ENCODE measurements at places on chromosomes 16 and 17.
A peak's percentile ranks its signal among the peaks of the same experiment; 100 is the strongest.

DNA sequence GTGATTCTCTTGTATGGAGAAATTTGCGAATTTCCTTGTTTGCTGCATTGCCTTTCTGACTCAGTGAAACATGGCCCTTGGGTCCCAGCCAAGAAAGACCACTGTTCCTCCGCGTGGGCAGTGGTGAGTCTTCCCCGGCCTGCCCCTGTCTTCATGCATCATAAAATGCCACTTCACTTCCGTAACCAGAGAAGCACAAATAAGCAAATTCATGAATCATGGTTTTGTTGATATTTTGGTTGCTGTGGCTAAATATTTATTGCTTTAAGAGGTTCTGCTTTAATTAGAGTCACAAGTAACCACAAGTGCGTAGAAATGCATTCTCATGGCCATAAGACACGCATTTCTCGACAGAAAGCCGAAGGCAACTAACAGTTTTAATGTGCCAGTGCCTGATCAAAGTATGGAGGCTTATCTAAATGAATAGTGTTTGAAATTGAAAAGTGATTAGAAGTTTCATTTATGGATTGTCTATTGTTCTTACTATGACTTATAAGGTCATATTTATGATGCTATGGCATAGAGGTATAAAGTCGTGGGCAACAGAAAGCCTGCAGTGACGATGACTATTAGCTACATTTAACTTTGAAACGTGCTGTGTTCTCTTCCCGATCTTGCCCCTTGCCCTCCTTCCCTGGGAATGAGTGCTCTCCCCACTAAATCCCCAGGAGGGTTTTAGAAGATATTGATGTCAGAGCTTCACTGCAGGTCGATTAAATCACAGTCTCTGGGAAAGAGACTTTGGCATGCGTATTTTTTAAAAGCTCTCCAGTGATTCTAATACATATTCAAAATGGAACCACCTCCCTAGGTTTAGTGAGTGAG is 76.0 kb downstream of the WIPI1 start:
- DNase-seq, result no peak

GRCh38 chr16:29784901-29785500 is 5.5 kb upstream of the KIF22 start:
- peak; percentile 76 for DNase-seq

GRCh38 chr17:65664266-65664665 is 102.8 kb upstream of the AXIN2 start:
- DNase-seq, result no peak

GRCh38 chr16:77111056-77111565 is 79.9 kb upstream of the MON1B start:
- DNase-seq, result no peak

GRCh38 chr16:7442050-7442449 is 109.4 kb downstream of the RBFOX1 start:
- no peak for DNase-seq

DNA sequence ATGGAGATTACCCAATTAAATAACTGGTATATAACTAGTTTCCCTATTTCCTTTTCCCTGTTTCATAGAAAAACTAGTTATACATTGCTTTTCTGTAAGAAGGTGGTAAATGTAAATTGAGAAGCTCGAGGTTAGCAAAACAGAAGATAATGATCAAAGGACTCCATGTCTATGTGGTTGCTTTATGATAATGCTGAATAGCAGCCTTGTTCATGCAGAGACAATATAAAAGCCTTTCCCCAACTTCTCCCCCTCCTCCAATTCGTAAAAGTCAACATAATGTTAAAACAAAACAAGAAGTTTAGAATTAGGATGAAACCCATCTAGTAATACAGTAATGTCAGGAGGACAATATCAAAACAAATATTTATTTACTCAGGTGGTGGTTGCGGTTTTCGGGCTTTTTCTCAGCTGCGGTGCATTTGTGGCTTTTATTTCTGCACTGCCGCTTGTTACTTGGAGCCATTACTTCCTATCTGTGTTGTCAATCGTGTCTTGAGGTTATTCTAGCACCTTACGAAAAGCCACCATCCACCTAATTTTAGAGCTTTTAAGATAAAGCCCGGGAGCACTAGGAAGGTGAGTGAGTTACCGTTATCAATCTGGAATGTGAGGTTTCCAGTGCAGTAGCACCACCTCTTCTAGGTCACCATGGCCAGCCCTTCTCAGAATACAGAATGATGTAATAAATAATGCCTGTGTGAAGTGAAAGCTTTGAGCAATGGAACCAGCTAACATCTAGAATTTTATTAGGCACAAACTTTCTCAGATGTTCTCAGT is 297.5 kb downstream of the CDH13 start:
- no peak for DNase-seq

GRCh38 chr16:1564325-1564724 is 30.9 kb downstream of the TMEM204 start:
- peak; percentile 29 for DNase-seq

DNA sequence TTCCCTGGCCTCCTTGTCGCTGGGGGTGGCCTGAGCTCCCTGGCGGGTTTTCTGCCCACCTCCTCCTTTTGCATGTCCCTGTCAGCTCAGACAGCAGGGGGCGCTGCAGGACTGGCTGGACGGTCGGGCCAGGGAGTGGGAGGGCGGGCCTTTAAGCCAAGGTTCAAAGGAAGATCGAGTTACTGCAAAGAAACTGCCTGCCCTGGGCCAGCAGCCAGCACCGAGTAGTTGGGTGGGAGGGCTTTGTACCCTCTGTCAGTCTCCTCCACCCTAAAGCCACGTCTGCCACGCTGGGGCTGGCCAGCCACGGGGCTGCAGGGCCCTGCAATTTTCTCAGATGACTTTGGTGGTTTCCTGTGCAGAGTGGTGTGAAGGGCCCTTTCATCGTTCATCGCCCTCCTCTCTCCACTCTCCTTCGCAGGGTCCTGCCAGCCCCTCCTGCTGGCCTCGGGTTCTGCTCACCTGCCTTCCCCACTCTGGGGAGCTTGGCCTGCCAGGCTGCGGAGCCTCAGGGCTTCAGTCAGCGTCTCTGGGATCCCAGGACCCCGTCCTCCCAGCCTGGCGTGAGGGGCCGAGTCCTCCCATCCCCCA is 12.3 kb downstream of the GPR142 start:
- DNase-seq, result peak; percentile 100

DNA sequence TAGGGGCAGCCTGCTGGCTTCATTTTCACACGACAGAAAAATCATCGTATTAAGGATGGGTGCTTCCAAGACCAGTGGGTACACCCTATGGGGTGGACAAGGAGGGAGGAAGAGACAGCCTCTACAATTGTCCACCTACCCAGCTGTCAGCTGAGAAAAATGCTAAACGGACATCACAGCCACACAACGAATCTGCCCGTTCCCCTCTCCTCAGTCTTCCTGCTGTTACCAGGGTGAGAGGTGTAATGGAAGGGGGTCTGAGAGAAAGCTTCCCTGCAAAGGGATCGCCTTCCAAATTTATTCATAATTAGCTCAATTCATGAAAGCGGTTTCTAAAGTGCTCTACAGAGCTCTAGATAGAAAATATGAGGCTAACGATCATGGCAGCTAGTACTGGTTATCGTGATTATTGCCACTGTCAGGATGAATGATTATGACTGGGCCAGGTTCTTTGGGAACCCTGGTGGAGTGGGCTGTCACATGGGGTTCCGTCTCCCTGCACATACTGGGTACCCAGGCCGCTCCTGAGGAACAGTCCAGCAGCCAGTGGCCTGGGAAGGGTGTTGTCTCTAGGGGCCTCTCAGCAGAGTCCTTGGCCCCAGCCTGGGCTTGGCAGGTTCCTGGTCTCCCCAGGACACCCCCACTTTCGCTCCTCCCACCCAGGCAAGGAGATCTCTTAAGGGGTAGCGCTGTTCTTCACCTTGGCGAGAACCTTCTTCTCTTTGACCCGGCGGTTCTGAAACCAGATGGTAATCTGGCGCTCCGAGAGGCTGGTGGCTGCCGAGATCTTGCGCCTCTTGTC is 2.2 kb downstream of the HOXB13 start:
- DNase-seq, result no peak

GRCh38 chr17:59804901-59805465 is 87.8 kb downstream of the TUBD1 start:
- DNase-seq, result no peak

DNA sequence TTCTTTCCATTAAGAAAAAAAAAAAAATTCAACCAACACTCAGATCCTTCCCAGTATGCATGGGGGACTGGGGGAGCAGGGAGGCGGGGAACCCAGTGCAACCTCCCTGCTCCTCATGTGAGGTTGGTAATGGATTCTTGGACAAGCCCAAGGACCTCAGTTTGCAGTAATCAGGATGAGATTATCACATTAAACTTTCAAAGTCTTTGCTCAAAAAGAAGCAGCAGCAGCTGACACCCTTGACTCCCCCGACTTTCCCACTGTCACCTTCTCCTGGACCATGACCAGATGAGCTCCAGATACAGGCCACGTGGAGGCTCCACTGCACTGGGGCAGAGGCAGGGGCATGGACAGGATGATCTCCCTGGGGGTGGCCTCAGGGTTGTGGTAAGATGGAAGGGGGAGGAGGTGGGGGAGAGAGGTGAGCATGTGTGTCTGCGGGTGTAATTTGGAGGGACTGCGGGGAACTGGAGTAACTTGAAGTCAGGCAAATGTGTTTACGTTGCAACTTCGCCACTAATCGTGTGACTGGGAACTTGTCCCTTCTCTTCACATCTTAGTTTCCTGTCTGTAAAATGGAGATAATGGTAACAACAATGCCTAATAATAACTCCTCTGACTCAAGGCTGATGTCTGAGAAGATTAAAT is 19.8 kb downstream of the ZNF385C start:
- no peak for DNase-seq

DNA sequence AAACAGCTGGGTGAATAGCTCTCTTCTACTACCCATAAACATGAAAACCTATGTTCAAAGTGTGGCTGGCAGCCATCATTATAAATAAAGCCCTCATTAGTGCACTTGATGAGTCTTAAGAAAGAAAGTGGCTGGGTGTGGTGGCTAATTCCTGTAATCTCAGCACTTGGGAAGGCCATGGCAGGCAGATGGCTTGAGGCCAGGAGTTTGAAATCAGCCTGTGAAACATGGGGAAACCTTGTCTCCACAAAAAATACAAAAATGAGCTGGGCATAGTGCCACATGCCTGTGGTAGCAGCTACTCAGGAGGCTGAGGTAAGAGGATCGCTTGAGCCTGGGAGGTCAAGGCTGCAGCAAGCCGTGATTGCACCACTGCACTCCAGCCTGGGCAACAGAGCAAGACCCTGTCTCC is 28.3 kb upstream of the APPBP2 start:
- DNase-seq, result no peak

DNA sequence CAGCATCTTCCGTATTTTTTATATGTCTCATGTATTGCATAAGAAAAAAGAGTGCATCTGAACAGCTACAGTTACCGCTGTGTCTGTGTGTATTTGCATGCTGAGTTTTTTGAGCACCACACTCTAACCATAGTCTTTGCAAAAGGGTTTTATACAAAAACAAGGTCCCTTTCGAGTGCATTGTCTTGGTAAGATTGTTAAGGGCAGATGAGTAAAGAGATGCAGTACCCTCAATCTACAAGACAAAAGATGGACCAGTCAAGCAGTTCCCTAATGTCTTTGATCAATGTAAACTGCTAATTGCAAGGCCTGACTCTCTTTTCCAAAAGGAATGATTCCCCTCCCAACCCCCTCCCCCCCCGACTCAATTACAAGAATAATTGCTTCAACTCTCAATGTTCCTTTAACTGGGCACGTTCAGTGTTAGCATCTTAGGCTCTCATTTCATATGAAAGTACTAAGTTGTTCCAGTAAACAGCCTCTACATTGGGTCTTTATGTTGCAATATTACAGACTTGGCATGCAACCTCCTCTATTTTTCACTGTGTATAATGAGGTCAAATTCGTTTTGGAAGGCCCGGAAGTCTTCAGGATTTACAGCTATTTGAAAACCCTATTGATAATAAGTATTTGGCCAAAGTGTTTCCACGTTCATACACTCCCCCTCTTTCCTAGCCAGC is 471.4 kb upstream of the RBFOX1 start:
- no peak for DNase-seq

DNA sequence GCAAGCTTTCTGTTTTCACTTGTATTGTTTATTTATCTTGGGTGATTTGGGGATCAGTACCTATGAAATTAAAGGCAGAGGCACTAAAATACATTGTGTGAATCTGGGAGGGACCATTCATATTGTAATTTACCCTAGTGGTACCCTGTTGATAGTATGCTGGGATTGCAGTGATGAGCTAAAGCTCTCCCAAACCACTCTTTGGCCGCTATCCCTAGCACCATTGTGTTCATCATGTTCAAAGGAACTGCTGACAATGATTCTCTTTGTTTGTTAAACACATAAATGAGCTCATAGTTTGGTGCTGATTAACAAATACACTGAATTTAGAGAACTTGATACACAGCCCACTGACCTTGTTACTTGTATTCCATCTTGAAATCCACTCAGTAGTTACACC is 1469.8 kb downstream of the CDH11 start:
- no peak for DNase-seq

- DNase-seq, result no peak
Measured at GRCh38 chr16:78240459-78241222, 141.2 kb downstream of the WWOX start.

GRCh38 chr17:82614095-82614631 is 34.1 kb downstream of the WDR45B start:
- DNase-seq, result no peak

DNA sequence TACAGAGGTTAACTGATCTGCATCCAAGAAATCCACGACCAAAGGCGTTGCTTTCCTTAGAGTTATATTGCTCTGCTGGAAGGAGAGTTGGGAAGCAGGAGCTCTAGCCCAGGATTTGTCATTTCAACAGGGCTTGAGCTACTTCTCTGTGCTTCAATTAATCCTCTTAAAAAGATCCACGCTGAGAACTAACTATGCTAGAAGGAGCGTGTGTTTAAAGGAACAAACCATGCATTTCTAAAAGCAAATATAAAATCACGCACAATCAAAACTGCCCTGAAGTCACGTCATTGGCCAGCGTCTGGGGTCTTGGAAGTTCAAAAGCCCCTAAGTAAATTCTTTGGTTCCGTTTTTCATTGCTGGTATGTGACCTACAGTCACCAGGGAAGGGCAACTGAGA is 1.1 kb downstream of the ARL6IP1 start:
- no peak for DNase-seq

- no peak for DNase-seq
Measured at GRCh38 chr16:48622456-48623303, 12.7 kb upstream of the N4BP1 start.

- no peak for DNase-seq
Measured at GRCh38 chr16:78127130-78127529, 27.7 kb downstream of the WWOX start.

DNA sequence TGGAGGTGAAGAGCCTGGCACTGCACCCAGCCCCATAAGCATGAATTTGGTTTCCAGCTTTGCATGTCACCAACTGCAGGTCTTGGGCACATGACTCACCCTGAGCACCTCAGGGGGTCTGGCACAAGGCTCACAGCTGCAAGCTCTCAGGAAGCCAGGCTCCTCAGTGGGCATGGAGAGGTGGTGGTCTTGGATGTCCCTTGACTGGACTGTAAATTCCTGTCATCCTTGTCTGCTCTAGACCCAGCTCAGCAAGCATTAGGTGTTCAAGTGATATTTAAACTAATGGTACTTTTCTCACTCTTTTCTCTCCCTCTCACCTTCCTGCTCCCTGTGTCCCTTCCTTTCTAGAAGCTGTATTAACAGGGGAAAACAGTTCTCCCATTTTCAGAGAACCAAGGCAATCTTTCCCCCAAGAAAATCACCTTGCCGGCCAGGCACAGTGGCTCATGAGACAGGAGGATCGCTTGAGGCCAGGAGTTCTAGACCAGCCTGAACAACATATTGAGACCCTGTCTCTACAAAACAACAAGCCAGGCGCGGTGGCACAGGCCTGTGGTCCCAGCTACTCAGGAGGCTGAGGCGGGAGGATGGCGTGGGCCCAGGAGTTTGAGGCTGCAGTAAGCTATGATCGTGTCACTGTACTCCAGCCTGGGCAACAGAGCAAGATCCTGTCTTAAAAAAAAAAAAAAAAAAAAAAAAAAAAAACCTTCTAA is 5.1 kb upstream of the KIFC3 start:
- no peak for DNase-seq
